Neural crest cell (in vitro differentiated cells): ENCODE measurements at places on chromosomes 7 and 10.

DNA sequence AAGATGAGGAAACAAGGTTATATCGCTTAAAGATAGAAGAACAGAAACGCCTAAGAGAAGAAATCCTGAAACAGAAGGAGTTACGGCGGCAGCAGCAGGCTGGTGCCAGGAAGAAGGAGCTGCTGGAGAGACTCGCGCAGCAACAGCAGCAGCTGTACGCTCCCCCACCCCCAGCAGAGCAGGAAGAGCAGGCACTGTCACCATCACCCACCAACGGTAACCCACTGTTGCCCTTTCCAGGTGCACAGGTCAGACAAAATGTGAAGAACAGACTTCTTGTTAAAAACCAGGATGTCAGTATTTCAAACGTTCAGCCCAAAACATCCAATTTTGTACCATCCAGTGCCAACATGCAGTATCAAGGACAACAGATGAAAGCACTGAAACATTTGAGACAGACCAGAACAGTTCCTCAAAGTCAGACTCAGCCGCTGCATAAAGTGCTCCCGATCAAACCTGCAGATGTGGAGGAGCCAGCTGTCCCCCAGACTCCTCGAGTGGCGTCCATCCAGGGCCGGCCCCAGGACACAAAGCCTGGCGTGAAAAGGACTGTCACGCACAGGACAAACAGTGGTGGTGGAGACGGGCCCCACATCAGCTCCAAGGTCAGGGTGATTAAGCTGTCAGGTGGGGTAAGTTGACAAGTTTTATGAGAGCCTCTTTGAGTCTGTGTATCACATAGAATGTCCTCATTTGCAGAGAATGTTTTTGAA lies 67.1 kb downstream of the SHH start:
- H3K27ac ChIP-seq = no peak overlapping the region
- no peaks in the 10 kb centered on the region for H3K27me3 ChIP-seq
- DNase-seq = no peak
- no peak overlapping the region for H3K4me3 ChIP-seq
- peaks cover 5% of the 10 kb centered on the region for H3K36me3 ChIP-seq

DNA sequence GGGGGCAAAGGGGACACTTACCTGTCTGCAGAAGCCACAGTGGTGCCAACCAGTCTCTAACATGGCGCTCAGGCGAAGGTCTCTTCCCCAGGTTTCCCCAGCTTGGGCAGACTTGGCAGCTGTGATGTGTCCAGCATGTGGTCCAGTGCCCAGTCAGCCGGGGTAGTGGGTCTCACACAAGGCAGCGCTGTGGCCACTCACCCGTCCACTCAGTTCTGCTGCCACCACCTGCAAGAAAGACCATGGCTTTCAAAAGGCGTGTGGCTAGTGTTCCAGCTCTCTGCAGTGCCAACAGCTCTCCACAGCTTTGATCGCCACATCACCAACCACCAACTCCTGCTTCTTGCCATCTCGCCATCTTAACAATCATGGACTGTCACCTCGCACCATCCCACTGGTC lies 259.6 kb downstream of the USP6NL start:
- no peak overlapping the region for H3K4me3 ChIP-seq
- no peak for DNase-seq
- H3K4me1 ChIP-seq = peaks cover 60% of the 10 kb centered on the region
- no peak overlapping the region for H3K27ac ChIP-seq
- peaks cover 12% of the 10 kb centered on the region for H3K36me3 ChIP-seq

GRCh38 chr10:7159928-7160327 lies 250.9 kb downstream of the SFMBT2 start:
- H3K36me3 ChIP-seq = peaks cover 7% of the 10 kb centered on the region
- H3K27ac ChIP-seq = no peak overlapping the region
- H3K27me3 ChIP-seq = no peaks in the 10 kb centered on the region
- DNase-seq = no peak

DNA sequence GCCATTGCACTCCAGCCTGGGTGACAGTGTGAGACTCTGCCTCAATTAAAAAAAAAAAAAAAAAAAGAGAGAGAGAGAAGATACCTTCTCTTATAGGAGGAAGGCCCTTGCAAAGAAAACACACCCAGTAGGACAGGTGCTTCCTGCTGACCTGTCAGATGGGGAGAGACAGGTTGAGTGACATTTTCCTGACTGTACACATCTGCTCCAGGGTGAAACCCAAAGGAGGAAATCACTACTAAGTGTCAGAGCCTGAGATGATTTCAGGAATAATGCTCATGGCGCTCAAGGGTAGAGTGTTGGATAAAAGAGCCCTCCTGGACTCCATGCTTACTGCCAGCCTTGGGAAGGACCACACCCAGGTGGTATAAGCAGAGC lies 1.7 kb upstream of the STN1 start:
- peaks cover 8% of the 10 kb centered on the region for H3K36me3 ChIP-seq
- peaks cover 28% of the 10 kb centered on the region for H3K4me1 ChIP-seq
- no peak for DNase-seq
- no peak overlapping the region for H3K27ac ChIP-seq

GRCh38 chr10:43209651-43210141 lies 57.2 kb downstream of the RASGEF1A start:
- no peak for DNase-seq
- no peaks in the 10 kb centered on the region for H3K4me1 ChIP-seq
- H3K36me3 ChIP-seq = no peaks in the 10 kb centered on the region
- H3K27me3 ChIP-seq = no peaks in the 10 kb centered on the region
- H3K27ac ChIP-seq = no peak overlapping the region

GRCh38 chr10:61933859-61934555 lies 32.5 kb downstream of the ARID5B start:
- DNase-seq = no peak
- no peak overlapping the region for H3K27ac ChIP-seq
- H3K36me3 ChIP-seq = peaks cover 9% of the 10 kb centered on the region
- no peak overlapping the region for H3K4me3 ChIP-seq

- no peaks in the 10 kb centered on the region for H3K27me3 ChIP-seq
- no peak overlapping the region for H3K4me3 ChIP-seq
- no peaks in the 10 kb centered on the region for H3K36me3 ChIP-seq
- no peak for DNase-seq
- H3K4me1 ChIP-seq = peaks cover 55% of the 10 kb centered on the region
Measured at GRCh38 chr7:108290459-108291151, 160.4 kb upstream of the LAMB4 start.

GRCh38 chr10:77007834-77008233 lies 629.8 kb downstream of the KCNMA1 start:
- peaks cover 4% of the 10 kb centered on the region for H3K4me1 ChIP-seq
- no peaks in the 10 kb centered on the region for H3K36me3 ChIP-seq
- H3K27me3 ChIP-seq = no peaks in the 10 kb centered on the region
- no peak overlapping the region for H3K27ac ChIP-seq

DNA sequence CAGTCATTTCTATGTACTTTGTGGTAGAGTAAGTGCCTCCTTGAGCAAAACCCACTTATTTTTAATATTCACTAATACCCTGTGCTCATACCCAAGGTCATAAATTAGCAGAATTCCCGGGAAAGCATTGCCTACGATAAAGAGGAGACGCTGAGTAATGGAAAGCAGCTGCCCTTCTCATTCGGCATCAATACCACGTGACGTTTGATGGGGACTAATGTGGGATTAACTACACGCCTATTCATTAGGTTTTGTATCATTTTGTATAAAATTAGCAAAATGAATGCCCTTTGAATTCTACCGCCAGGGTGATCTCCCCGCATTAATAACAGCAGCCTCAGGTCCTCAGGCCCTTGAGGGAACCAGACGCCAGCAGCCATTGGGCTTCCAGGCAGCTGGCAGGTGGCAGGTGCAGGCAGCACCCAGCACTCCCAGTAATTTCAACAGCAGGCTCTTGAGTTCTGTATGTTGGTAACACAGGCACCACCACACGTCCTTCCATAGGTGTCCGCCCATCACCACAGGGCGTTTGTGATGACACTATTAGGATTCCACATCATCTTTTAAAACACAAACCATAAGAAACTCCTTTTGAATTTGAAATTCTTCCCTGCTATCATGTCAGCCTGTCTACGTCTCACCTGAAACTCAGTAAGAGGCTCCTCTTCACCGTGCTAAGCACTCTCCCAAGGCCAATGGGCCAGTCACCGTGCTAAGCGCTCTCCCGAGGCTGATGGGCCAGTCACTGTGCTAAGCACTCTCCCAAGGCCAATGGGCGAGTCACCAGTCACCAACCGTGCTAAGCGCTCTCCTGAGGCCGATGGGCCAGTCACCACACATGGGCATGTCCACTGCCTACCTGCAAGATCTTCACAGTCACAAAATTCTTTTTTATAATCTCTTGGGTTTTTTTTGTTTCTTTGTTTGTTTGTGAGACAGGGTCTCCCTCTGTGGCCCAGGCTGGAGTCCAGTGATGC lies 509.4 kb downstream of the PTPRN2 start:
- H3K4me3 ChIP-seq = no peak overlapping the region
- DNase-seq = no peak
- H3K4me1 ChIP-seq = peaks cover 19% of the 10 kb centered on the region
- H3K27ac ChIP-seq = no peak overlapping the region
- peaks cover 3% of the 10 kb centered on the region for H3K36me3 ChIP-seq

GRCh38 chr7:105892387-105892786 lies 16.0 kb upstream of the ATXN7L1 start:
- no peak overlapping the region for H3K4me3 ChIP-seq
- no peak for DNase-seq
- no peak overlapping the region for H3K27ac ChIP-seq

DNA sequence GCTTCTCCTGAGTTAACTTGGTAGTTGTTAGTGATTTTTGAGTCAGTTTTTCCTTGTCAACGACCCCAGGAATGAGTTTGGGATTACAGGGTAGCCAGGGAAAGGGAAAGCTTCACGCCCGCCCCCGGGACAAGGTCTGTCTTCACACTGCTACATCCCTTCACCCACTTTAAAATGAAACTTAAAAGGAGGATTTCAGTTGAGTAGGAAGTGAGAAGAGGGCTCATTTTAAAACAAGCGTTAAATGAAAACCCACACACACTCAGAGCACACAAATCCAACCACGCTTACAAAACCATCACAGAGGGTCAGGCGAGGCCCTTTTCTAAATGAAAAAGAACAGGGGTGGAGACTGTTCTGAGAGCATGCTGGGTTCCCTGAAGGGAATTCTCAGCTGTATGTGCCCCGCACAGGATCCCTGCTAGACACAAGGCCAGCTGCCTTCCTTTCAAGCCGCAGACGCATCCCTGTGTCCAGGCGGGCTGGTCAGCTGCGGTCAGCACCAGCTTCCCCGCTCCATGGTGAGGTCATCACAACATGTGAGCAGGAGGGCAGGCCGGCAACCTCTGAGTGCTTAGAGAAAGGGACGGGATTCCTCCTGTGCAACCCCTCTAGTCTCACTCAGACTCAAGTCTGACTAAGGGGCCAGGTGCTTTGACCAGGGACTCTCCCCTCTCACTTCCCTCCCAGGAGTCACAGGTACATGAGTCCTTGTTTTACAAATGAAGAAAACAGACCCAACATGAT lies 111.8 kb downstream of the EGFR start:
- peak; percentile 46 for DNase-seq
- H3K4me3 ChIP-seq = peak overlapping the region; percentile 58
- H3K36me3 ChIP-seq = no peaks in the 10 kb centered on the region
- peaks cover 48% of the 10 kb centered on the region for H3K4me1 ChIP-seq
- H3K27me3 ChIP-seq = peaks cover 27% of the 10 kb centered on the region

DNA sequence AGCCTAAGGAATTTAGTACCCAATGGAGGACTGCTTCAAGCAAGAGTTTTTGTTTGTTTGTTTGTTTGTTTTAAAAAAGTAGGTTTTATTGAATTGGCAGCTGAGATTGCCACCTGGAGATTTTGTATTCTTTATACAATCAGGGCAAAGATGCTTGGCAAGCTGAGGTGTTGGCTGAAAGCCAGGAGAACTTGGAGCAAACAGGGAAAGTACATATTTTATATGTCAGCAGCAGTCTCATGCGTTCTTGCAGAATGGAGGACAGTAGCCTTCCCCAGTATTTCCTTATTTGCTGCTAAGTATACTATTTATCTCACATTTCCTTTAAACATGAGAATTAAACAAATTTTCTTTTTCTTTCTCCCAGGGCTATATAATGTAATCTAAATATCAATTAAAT lies 22.6 kb upstream of the ICA1 start:
- H3K27ac ChIP-seq = no peak overlapping the region
- H3K4me1 ChIP-seq = no peaks in the 10 kb centered on the region
- H3K4me3 ChIP-seq = no peak overlapping the region
- no peaks in the 10 kb centered on the region for H3K36me3 ChIP-seq
- H3K27me3 ChIP-seq = no peaks in the 10 kb centered on the region
- no peak for DNase-seq

GRCh38 chr10:119231654-119232053 lies 24.3 kb downstream of the GRK5 start:
- H3K4me1 ChIP-seq = peaks cover 11% of the 10 kb centered on the region
- H3K36me3 ChIP-seq = peaks cover 10% of the 10 kb centered on the region
- H3K27me3 ChIP-seq = no peaks in the 10 kb centered on the region
- no peak overlapping the region for H3K27ac ChIP-seq
- H3K4me3 ChIP-seq = no peak overlapping the region

DNA sequence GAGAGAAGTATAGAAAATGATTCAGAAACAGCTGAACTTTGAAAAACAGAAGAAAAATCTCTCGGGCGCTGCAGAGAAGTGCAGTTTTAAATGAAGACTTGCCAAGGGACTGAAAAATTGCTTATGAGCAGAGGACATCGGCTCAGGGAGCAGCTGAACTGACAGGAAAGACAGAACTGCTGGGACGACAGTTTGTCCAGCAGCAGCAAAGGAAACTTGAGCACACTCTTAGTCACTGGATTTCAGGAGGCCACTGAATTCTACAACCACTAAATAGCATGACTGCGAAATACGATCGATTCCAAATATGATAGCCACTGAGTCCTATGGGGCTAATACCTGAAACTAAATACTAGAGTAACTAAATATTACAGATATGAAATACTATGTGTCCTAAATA lies 43.0 kb downstream of the LEP start:
- H3K4me1 ChIP-seq = no peaks in the 10 kb centered on the region
- H3K27me3 ChIP-seq = no peaks in the 10 kb centered on the region
- no peak overlapping the region for H3K4me3 ChIP-seq
- no peak for DNase-seq

DNA sequence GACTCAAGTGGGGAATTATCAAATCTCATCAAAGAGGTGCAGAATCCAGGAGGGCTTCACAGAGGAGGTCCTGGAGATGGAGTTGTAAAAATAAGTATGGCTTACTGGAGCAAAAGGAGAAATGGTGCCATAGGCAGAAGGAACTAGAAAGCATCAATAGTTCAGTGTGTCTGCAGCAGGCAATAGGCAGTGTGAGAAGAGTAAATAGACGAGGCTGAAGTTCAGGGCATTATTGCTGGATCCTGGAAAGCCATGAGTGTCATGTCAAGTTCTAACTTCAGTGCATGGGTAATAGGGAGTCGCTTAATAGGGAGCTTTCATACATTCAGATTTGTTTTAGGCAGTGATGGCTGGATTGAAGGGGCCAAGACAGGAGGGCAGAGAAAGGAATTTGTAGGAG lies 39.3 kb downstream of the CYP26A1 start:
- peaks cover 2% of the 10 kb centered on the region for H3K36me3 ChIP-seq
- no peak overlapping the region for H3K4me3 ChIP-seq
- no peak for DNase-seq
- H3K4me1 ChIP-seq = no peaks in the 10 kb centered on the region

GRCh38 chr10:26481315-26481692 lies 43.2 kb downstream of the APBB1IP start:
- no peaks in the 10 kb centered on the region for H3K27me3 ChIP-seq
- no peak overlapping the region for H3K4me3 ChIP-seq
- no peak overlapping the region for H3K27ac ChIP-seq
- DNase-seq = no peak

GRCh38 chr10:31374146-31374696 lies 55.2 kb downstream of the ZEB1 start:
- H3K4me3 ChIP-seq = no peak overlapping the region
- no peaks in the 10 kb centered on the region for H3K4me1 ChIP-seq

GRCh38 chr7:91367812-91368578 lies 103.8 kb downstream of the FZD1 start:
- DNase-seq = no peak
- peaks cover 7% of the 10 kb centered on the region for H3K4me1 ChIP-seq
- no peak overlapping the region for H3K4me3 ChIP-seq
- no peaks in the 10 kb centered on the region for H3K36me3 ChIP-seq
- H3K27ac ChIP-seq = no peak overlapping the region
